ENCODE measurements at places on chromosomes 12 and 14.

- peaks cover 3% of the 10 kb centered on the region for H3K4me1 ChIP-seq
- H3K36me3 ChIP-seq = peaks cover 100% of the 10 kb centered on the region
- H3K27ac ChIP-seq = no peak overlapping the region
Measured at GRCh38 chr12:106068296-106068695, 70.5 kb downstream of the NUAK1 start.

- no peak overlapping the region for H3K4me3 ChIP-seq
- peaks cover 7% of the 10 kb centered on the region for H3K36me3 ChIP-seq
- H3K27me3 ChIP-seq = no peaks in the 10 kb centered on the region
- H3K4me1 ChIP-seq = no peaks in the 10 kb centered on the region
Measured at GRCh38 chr12:70264067-70264867, 21.0 kb downstream of the CNOT2 start.

GRCh38 chr12:131098178-131098981 lies 144.7 kb downstream of the ADGRD1 start:
- H3K4me3 ChIP-seq = no peak overlapping the region
- H3K4me1 ChIP-seq = peaks cover 10% of the 10 kb centered on the region
- H3K27ac ChIP-seq = no peak overlapping the region
- no peaks in the 10 kb centered on the region for H3K27me3 ChIP-seq
- DNase-seq = no peak
- no peaks in the 10 kb centered on the region for H3K36me3 ChIP-seq

DNA sequence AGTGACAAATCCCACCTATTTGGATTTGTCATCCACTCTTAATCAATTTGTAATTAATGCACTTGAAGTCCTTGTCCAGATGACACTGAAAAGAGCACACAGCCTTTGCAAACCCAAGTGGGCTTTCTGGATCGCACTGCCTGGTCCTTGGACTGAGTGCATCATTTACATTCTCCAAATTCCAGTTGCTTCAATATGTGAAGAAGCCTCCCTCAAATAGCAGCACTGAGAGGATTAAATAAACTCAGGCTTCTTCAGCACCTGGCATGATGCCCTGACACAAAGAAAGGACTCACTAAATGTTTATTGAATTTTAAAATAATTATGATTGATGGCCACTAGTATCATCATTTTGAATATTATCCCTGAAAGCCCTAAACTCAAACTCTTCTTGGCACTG lies 496.5 kb downstream of the VRK1 start:
- no peak overlapping the region for H3K4me3 ChIP-seq
- H3K27me3 ChIP-seq = no peaks in the 10 kb centered on the region
- DNase-seq = peak; percentile 11
- peaks cover 6% of the 10 kb centered on the region for H3K4me1 ChIP-seq

DNA sequence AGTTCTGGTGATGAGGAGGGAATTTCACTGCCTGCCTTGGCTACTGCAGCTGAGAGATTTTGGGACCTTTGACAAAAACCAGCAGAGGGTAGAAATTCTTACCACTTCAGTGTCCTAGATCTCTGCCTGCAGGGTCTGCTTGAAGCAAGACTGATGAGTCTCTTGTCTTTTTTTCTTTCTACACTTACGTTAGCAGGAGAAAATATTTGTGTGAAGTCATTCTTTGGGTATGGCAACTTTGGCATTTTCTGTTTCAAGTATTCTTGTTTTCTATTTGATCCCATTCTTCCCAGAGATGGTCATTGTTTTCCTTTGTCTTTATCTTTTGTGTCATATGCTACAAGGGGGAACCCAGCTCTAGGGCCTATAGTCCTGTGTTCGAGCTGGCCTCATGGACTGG lies 65.6 kb upstream of the FERMT2 start:
- H3K27me3 ChIP-seq = no peaks in the 10 kb centered on the region
- H3K36me3 ChIP-seq = no peaks in the 10 kb centered on the region
- no peak overlapping the region for H3K27ac ChIP-seq
- peaks cover 9% of the 10 kb centered on the region for H3K4me1 ChIP-seq
